Sigmoid colon (tissue), 7 donors: ENCODE measurements at places on chromosomes 7 and 10. TPM values are rescaled to one million over a fixed set of nuclear protein-coding genes. Genes with fewer than 3 reads are reported as not detected.

Gene UCMA
- total RNA-seq = not detected

DNA sequence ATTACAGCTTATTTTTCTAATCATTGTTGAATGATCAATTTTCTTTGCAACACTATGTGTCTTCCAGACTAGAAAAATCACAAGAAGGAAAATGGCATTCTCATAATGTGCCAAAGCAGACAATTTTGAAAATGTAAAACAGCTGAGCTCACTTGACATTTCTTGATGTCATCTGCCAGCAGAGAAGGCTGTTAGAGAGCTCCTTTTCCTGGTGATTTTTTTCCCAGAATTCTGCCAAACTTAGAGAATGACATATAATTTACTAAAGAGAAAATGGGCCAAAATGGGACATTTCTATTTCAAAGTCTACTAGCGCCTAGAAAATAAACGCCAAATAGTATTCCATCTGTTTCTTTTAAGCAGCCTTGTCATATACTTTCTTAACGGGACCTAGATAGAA, 88.9 kb upstream of the CSTF2T start:
- H3K36me3 ChIP-seq = no peaks in the 10 kb centered on the region
- no peaks in the 10 kb centered on the region for H3K27me3 ChIP-seq
- H3K27ac ChIP-seq = no peak overlapping the region
- no peak overlapping the region for H3K4me3 ChIP-seq

DNA sequence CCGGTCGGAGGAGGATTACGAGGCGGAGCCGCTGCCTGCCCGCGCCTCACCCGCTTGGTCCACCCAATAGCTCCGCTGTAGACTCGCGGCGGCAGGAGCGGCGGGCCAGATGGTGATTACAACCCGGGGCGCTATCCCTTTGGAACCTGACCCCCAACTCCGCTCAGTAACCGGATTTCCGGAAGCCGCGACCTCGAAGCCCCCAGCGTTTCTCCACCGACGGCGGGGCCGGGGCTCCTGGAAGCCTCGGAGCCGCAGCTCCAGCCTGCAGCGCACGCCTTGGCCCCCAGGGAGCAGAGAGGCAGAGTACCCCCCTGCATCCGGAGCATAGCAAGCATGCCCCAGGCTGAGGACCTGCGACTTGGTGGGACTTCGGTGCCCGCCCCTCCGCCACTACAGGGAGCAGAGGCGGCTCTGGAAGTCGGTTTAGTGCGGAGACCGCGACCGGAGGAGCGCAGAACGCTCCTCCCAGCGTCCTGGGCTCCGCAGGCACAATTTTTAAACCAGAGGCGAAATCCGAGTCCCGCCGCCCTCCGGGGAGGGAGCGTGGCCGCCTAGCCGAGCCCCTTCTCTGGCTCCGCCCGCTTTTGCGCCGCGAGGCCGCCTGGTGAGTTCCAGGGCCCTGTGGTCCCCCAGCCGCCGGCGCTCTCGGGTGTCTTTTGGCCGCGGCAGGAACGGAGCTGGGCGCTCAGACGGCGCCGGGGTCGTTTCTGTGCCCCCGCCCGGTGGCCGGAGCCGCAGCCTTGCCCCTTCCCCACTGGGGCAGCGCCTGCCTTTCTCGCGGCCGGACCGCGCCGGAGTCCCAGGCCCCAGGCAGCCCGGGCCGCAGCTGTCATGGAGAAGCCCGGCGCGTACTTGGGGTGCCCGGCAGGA, 28.2 kb upstream of the BMS1 start:
- peaks cover 45% of the 10 kb centered on the region for H3K27me3 ChIP-seq
- peaks cover 27% of the 10 kb centered on the region for H3K4me1 ChIP-seq
- no peak for DNase-seq
- H3K27ac ChIP-seq = peak overlapping the region; percentile 70
- H3K36me3 ChIP-seq = no peaks in the 10 kb centered on the region
- H3K4me3 ChIP-seq = peak overlapping the region; percentile 65

DNA sequence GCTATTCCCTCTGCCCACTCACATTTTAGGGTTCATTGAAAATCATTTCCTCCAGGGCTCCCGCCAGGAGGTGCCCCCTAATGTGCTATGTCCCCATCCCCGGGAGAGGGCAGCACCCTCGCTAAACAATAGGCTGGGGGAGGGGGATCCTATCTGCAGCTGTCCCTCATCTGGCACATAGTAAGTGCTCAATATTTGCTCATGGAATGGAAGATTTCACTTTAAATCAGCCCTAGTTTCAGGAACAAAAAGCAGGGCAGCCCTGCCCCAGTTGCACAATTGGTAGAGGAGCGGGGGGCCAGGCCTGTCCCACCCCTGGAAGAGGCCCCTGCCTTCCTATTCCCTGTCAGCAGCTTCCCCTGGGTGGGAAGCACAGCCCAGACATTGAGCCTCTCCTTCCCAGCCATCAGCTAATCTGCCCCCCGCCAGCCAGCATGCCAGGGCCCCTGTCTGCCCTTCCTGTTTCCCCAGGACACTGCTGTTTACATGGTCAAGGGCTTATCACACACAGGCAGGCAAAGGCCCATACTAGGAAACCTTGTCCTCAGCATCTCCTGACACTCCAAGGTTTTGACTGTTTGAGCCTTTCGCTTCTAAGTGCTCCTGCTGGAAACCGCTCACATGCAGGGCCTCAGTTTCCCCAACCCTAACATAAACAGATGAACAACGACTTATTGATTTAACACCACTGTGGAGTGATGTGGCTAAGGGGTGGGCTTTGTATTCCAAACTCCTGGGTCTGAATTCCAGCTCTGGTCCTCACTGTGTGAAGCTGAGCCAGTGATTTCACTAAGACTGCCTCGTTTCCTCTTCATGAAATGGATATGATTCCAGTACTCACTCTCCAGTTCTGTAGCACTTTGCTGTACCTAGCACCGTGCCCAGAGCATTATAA, 130.7 kb upstream of the ZMIZ1 start:
- H3K36me3 ChIP-seq = no peaks in the 10 kb centered on the region
- H3K4me1 ChIP-seq = peaks cover 18% of the 10 kb centered on the region
- no peaks in the 10 kb centered on the region for H3K27me3 ChIP-seq
- no peak for DNase-seq
- no peak overlapping the region for H3K27ac ChIP-seq

DNA sequence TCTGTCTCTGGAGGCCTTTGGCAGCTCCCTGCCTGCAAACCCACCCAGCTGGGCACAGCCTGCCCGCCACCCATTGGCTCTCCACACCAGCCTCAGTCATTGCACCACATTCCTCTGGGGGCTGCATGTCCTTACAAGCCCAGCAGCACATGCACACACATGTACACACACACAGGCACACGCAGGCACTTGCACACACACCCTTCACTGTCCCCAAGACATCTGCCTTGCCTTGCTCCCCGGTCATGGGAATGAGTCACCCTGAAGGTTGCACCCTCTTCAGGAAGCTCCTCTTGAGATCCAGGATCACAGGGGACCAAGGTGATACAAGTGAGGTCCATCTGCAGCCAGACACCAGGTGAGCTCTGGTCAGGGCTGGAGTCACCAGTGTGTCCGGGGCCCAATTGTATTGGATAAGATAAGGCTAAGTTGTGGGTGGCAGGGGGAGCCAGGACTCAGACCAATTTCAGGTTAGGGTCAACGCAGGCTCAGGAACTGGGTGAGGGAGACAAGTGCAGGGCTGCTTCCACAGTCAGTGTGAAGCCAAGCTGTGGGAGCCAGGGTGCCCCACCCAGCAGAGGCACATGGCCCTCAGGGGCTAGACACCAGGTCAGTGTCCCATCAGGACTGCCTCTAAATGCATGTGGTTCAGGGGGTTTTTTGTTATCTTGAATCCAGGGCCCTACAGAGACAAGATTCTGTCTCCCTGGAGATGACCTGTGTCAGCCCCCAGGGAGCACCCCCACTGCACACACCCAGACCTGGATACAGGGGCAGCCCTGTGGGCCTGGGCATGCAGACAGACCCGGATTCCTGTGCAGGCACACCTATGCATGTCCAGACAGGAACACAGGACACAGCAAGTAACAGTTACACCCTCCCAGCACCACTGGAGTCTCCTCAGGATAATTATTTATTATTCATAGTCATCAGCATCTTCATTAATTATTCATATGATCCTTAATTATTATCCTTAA, 33.8 kb downstream of the KCNH2 start:
- DNase-seq = peak; percentile 57
- H3K27ac ChIP-seq = peak overlapping the region; percentile 42
- H3K36me3 ChIP-seq = no peaks in the 10 kb centered on the region
- no peaks in the 10 kb centered on the region for H3K4me1 ChIP-seq

DNA sequence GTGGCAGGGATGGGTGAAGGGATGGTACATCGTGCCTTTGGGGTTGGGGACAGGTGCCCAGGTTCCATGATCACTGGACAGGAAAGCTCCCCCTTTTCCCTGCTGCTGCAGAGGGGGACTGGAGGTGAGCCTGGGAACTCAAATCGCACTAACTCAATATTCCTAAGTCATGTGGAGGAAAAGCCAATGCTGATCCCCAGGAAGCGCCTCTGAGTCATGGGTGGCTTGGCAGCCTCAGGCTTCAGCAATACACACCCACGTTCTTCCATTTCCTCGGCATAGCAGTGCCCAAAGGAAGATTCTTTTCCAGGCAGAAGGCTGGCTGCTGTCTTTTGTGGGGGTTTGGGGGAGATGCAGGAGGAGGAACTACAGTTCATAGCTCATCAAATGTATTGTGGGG, 165.8 kb downstream of the CCDC3 start:
- peaks cover 11% of the 10 kb centered on the region for H3K4me1 ChIP-seq
- no peak for DNase-seq
- no peak overlapping the region for H3K4me3 ChIP-seq
- H3K36me3 ChIP-seq = no peaks in the 10 kb centered on the region
- no peak overlapping the region for H3K27ac ChIP-seq

Gene EPDR1
- 20.9 TPM for total RNA-seq

Gene PLCE1
- total RNA-seq = 9.6 TPM

Gene OR2A7
- 2.9 TPM for total RNA-seq

GRCh38 chr7:116828281-116828680, 34.1 kb upstream of the CAPZA2 start:
- H3K4me3 ChIP-seq = no peak overlapping the region
- no peaks in the 10 kb centered on the region for H3K36me3 ChIP-seq
- no peaks in the 10 kb centered on the region for H3K4me1 ChIP-seq
- no peak for DNase-seq

DNA sequence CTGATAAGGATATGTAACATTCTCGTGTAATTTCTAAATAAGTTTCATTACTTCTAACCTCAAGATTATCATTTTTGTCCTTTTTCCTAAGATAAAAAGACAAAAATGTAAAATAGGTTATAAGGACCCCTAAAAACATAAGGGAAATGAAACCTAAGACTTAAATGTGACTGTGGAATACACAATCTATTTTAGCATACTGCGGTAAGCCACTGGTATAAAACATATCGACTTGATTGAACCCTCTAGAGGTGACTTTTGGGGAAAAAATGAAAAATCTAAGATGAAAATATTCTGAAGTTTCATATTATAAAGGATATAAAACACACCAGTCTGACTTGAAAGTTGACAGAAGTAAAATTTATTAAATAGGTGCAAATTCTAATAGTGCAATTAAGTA, 1.9 kb downstream of the NAMPT start:
- DNase-seq = no peak
- peaks cover 13% of the 10 kb centered on the region for H3K4me1 ChIP-seq
- no peaks in the 10 kb centered on the region for H3K27me3 ChIP-seq

GRCh38 chr7:110839866-110840265, 251.1 kb upstream of the LRRN3 start:
- no peaks in the 10 kb centered on the region for H3K36me3 ChIP-seq
- no peak overlapping the region for H3K27ac ChIP-seq
- no peaks in the 10 kb centered on the region for H3K27me3 ChIP-seq
